AG09319 (cell line): ENCODE measurements at places on chromosomes 11 and 22.
A peak's percentile ranks its signal among the peaks of the same experiment; 100 is the strongest.

DNA sequence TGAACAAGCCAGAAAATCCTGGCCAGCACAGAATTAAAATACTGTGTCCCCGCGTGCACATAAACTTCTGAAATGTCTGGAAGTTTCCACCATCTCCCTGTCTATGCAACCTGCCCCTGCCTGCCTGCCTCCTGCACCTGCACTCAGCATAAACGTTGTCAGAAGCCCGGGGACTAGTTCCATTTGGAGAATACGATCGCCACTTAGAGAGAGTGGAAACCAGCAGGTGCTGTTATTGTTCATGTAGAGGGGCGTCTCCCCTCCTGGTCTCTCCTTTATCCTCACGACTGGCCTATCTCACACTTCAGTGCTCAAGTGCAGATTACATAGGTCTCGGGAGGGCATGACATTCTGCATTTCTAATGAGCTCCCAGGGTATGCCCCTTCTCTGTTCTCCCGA, 35.6 kb downstream of the MPPED1 start:
- DNase-seq, result no peak

DNA sequence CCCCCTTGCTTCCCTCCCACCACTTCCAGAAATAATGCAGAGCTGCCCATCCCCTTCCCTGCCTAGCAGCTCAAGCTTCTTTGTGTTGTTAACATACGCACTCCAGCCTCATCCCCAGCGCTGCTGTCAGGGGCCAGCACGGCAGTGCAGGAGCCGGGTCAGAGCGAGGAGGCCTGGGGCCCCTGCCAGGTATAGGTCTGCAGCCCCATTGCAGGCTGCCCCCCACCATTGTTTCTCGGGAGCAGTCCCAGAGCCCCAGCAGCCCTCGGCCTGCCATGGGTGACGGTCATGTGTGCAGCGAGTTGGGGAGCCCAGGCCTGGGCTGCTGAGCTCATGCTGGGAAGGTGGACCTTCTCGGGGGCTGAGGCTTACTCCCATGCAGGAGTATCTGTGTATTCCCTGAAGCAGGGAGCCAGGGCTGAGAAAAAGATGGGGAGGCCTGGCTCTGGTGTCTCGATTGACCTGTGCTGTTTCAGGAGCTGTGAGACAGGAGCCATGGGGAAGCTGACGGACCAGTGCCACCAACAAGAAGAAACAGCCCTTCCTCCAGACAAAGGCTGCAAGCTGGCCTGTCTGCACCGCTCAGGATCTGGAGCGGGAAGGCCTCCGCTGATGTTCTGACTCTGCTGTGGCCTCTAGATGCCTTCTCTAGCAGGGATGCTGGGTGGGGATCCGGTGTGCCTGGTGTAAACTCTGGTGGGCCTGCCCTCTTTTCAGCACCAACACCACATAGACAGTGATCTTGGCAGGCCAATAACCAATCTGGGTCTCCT, 220.5 kb upstream of the B3GAT1 start:
- no peak for DNase-seq

DNA sequence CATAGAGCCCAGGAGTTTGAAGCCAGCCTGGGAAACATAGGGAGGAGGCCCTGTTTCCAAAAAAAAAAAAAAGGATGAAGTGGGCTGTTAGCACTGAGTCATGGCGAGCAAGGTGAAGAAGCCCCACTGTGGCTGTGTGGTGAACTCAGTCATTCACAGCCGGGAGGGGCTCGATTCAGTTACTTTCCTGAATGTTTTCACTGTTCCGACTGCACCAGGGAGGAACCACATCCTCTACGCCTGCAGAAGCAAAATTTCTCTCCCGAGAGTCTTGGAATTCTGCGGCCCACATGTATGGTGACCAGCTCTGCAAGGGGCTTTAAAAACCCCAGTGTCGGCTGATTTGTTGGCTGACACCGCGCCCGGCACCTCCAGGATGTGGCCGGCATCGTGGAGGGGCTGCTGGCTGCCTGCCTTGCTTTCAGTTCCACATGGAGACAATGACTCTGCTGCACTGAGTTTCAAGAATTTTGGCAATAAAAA, 27.8 kb upstream of the GRAMD4 start:
- no peak for DNase-seq

- no peak for DNase-seq
Measured at GRCh38 chr11:20844630-20845029, 175.2 kb downstream of the NELL1 start.

DNA sequence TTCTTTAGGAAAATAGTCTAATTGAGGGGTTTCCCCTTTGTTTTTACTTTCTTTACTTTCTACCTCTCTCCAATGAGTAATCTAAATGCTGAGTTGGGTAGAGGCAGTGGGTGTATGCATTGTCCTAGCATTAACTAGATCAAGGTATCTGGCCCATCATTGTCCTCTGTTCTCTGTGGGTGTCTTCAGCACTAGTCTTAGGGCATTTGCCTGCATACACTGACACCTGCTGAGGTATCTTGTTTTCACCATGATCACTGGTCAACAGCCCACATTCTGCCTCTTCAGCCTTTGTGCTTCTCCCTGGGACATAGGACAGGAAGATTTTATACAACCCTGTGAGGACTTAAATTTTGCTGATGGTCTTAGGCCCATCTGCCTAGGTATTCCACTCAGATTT, 371.1 kb downstream of the RAB38 start:
- no peak for DNase-seq

DNA sequence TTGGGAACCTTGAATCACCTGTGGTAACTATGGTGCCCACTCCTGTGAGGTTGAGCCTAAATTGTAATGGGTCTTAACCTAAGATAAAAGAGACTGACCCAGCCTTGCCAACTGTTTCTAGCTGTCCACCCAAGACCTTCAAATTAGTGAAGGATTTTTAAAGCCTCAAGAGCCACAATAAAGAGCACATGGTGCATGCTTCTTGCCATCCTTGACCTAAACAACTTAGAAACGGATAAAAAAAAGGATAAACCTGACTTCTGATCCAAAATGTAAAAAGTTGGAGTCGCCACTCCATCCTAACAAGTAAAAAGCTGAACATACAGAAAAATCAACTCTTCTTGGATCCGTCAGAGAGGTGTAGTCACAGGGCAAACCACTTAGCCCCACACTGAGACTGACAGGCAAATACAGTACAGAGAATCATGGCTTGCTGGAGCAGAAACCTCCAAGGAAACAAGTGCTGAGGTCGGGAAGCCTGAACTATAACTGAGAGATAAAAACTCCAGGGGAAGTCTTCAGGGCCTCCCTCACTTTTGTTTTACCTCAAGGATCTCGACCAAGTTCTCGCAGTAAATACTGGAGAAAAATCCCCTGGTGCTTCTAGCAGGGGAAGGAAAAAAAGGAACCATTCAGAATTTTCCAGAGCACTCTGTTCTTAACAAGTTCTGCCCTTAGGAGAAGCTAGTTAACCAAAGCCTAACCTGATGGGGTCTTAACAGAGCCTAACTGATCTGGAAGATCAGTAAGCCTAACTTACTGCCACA, 16.3 kb downstream of the ENTHD1 start:
- no peak for DNase-seq

GRCh38 chr11:130816546-130817329, 99.5 kb downstream of the SNX19 start:
- DNase-seq, result no peak

DNA sequence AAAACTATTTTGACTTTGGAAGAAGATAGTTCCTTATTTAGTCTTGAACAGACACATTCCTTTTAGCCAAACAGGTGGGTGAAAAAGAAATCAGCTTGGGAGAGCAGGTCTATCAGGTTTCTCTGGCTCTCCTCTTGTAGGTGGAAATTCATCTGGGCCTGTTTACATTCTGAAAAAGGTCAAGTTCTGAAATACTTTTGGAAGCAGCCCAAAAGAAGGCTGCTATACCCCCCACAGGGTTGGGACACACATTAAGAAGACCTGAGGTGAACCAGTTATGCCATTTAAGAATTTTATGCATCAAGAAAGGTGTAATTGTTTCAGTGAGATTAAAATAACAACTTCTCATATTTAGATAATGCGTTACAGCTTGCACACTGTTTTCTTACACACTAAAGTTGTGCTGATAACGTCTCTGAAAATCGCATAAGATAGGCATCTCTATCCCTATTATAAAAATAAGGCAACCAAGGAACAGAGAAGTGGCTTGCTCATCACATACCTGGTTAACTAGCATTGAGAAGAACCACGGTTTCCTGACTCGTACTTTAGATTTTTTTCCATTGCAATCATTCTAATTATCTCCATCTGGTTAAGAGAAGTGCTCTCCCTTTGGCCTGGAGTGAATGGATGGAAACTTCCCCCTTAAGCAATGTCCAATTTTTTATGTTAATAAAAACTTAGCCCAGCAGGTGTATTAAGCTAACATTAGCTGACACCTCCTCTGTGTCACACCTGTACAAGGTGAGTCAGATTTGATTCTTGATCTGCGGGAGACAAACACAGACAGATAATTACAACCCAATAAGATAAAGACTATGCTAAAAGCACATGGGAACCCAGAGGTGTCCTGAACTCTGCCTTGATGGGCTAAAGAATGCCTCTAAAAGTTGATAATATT, 60.5 kb upstream of the UCP3 start:
- no peak for DNase-seq

GRCh38 chr22:44956840-44957767, 52.7 kb downstream of the PHF21B start:
- no peak for DNase-seq

GRCh38 chr11:6431861-6432260, 8.9 kb downstream of the HPX start:
- peak; percentile 16 for DNase-seq

DNA sequence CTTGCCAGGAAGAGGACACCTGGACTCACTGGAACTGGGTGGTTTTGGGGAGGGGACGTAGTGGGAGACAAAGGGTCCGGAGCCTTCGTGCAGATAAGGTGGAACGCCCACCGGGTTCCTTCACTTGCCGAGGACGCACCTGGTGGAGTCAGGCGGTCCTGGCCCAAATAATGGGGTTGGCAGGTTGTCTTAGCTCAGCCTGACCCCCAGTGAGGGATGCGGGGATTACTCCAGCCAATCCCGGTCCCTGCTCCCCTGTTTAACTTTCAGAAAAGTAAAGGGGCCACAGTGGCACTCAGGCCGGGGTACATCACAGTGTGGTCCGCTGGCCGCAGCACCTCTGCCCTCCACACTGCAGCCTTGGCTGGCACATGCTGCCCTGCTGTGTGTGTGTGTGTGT, 18.0 kb downstream of the A4GALT start:
- no peak for DNase-seq

GRCh38 chr11:128701936-128702335, 8.1 kb downstream of the FLI1 start:
- no peak for DNase-seq

DNA sequence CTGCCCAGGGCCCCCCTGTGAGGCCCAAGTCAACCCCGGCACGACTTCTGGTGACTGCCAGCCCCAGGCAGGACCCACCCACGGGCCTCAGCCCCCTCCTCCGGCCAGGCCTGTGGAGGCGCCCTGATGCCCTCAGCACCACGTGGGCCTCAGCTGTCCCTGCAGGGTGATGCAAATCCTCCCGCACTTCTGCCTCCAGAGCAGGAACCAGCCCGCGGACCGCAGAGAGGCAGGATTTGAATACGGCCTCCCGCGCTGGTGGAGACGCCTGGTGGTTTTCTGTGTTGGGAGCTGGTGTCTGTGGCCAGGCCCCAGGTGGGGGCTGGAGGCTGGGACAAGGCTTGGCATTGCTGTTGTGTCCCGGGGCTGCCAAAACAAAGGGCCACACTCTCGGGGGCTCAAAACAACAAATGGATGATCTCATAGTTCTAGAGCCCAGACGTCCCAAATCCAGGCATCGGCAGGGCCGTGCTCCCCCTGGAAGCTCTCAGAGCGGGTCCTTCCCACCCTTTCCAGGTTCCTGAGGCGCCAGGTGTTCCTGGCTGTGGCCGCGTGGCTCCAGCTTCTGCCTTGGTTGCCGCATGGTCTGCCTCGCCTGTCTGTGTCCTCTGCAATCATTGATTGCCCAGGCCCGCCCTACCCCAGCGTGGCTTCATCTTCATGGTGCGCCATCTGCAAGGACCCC, 19.4 kb downstream of the TRPM5 start:
- no peak for DNase-seq

DNA sequence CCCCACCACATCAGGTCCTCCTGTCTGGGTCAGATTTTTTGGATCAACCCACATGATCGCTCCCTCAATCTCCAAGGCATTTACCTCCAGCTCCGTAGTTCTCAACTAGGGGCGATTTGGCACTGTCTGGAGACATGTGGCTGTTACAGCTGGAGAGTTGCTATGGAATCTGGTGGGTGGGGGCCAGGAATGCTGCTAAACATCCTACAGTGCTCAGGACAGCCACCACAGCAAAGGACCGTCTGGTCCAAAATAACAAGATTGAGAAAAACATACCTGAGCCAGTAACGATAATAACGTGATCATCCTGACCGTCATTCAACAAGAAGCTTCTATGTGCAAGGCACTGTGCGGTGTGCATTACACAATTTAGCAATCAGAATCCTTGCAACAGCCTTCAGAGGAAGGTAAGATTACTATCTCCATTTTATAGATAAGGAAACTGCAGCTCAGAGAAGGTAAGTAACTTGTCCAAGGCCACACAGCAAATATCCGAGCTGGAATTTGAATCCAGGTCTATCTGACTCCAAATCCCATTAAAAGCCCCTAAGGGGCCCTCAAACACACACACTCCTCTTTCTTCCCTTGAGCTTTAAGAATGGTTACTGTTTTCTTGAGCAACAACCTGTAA, 14.3 kb upstream of the CRY2 start:
- no peak for DNase-seq

DNA sequence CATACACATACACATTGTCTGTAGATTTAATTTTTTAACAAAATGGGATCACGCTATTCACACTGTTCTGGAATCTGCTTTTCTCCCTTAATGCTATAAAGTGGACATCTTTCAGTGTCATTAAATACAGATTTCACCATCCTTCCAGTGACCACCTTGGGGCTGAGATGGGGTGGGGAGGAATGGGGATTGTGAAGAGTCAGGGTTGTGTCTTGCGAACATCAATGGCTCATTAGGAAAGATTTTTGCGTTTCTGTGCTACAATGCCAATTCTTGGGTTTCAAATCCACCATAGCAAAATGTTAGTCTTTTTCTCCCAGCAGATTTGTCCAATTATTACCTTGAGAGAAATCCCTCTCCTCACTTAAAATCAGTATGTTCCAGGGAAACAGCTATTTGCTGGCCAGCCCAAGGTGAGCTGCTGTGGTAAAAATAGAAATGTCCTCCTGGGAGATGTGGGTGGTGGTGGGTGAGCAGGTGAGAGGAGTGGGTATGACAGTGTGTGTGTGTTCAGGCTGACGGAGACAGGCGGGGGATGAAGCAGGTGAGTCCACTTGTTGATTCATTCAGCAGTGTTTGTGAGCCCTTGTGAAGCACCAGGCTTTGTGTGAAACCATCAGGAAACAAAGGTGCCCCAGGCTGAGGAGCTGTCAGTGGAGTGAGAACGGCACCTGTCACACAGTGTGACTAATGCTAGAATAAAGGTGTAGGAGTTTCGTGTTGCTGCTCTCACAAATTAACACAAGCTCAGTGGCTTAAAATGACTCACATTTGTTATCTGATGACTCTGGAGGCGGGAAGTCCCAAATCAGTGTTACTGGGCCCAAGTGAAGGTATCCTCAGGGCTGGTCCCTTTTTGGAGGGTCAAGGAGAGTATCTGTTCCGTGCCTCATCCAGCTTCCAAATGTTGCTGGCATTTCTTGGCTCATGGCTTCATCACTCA, 1.7 kb upstream of the CBX6 start:
- no peak for DNase-seq
